ENCODE measurements at places on chromosomes 7 and 10. TPM values are rescaled to one million over a fixed set of nuclear protein-coding genes. Genes with fewer than 3 reads are reported as not detected.

Gene TFR2
- 0.70 TPM for polyA plus RNA-seq

Gene KLF14
- 0.04 TPM for polyA plus RNA-seq

Gene SPDYE2
- not detected for polyA plus RNA-seq

Gene GSTO2
- 55.4 TPM for polyA plus RNA-seq

Gene SHOC2
- polyA plus RNA-seq: 9.4 TPM

Gene RBP4
- polyA plus RNA-seq: not detected

Measured in foreskin keratinocyte (primary cell).